IgD-negative memory B cell (primary cell): ENCODE measurements at places on chromosomes 2 and 18. TPM values are rescaled to one million over a fixed set of nuclear protein-coding genes. Genes with fewer than 3 reads are reported as not detected.

Gene XDH
- not detected for polyA plus RNA-seq

Gene ZNF521
- not detected for polyA plus RNA-seq

Gene LRRC30
- polyA plus RNA-seq: not detected

Gene ZBTB7C
- polyA plus RNA-seq: not detected

Gene C2orf92
- 1.4 TPM for polyA plus RNA-seq

Gene KCNE4
- not detected for polyA plus RNA-seq

Gene RAB27B
- polyA plus RNA-seq: 1.1 TPM

Gene HNRNPLL
- 3.1 TPM for polyA plus RNA-seq

Gene SPR
- not detected for polyA plus RNA-seq

Gene NTSR2
- not detected for polyA plus RNA-seq

Gene EPB41L3
- polyA plus RNA-seq: 0.39 TPM

Gene ANKRD44
- 91.6 TPM for polyA plus RNA-seq

Gene ERFE
- polyA plus RNA-seq: not detected

Gene CD8B2
- polyA plus RNA-seq: not detected

Gene MSTN
- polyA plus RNA-seq: not detected

Gene REG3G
- not detected for polyA plus RNA-seq

Gene FASTKD1
- polyA plus RNA-seq: 15.1 TPM

Gene PKDCC
- not detected for polyA plus RNA-seq

Gene GCKR
- not detected for polyA plus RNA-seq

Gene CD207
- not detected for polyA plus RNA-seq

Gene DLGAP1
- not detected for polyA plus RNA-seq

Gene PSD4
- 36.4 TPM for polyA plus RNA-seq

Gene SERPINB2
- polyA plus RNA-seq: not detected

Gene FBXO36
- 0.63 TPM for polyA plus RNA-seq

Gene CRACDL
- not detected for polyA plus RNA-seq

Gene TWSG1
- 2.9 TPM for polyA plus RNA-seq

Gene CEBPZ
- 19.1 TPM for polyA plus RNA-seq

Gene ARHGAP15
- 190 TPM for polyA plus RNA-seq

Gene CXCR2
- polyA plus RNA-seq: 0.40 TPM

Gene AGXT
- not detected for polyA plus RNA-seq

Gene TANK
- polyA plus RNA-seq: 90.1 TPM

Gene INHBB
- not detected for polyA plus RNA-seq

Gene RGPD3
- polyA plus RNA-seq: 0.06 TPM

Gene CAB39
- polyA plus RNA-seq: 46.8 TPM

Gene TEX44
- not detected for polyA plus RNA-seq

Gene SLC23A3
- 0.63 TPM for polyA plus RNA-seq

Gene TXNDC9
- 48.2 TPM for polyA plus RNA-seq

Gene SERPINB4
- not detected for polyA plus RNA-seq

Gene SCN9A
- polyA plus RNA-seq: not detected

Gene KLHL29
- polyA plus RNA-seq: 0.11 TPM

Gene CRIM1
- polyA plus RNA-seq: 0.26 TPM

Gene ABCB11
- polyA plus RNA-seq: not detected

Gene POTEJ
- polyA plus RNA-seq: not detected

Gene CCDC74A
- polyA plus RNA-seq: not detected

Gene RUFY4
- 0.25 TPM for polyA plus RNA-seq

Gene SERPINB11
- not detected for polyA plus RNA-seq

Gene CHCHD5
- polyA plus RNA-seq: 39.7 TPM

Gene SAG
- not detected for polyA plus RNA-seq

Gene COLEC12
- not detected for polyA plus RNA-seq

Gene FIGN
- polyA plus RNA-seq: not detected

Gene CYP27C1
- polyA plus RNA-seq: not detected

Gene ASIC4
- polyA plus RNA-seq: not detected
